NB4 (cell line): ENCODE measurements at places on chromosomes 4 and X.
A peak's percentile ranks its signal among the peaks of the same experiment; 100 is the strongest.

DNA sequence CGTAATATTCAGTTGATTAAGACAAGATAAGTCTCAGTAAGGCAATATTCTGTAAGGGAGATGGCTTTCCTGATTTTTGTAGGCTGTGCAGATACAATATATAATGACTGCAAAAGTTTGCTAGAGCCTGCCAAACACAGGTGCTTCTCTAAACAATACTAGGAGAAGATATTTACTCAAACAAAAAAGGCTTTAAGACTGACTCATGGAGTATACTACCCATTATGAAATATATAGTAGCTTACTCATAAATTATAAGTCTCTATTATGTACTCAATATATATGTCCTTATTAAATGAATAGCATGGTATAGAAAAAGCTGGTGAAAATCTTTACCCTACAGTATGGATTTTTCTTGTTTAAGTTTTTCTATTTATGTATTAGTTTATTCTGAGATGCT is 93.2 kb upstream of the IL15 start:
- DNase-seq: no peak

- peak; percentile 78 for DNase-seq
Measured at GRCh38 chrX:15988661-15989603, 134.3 kb upstream of the AP1S2 start.

DNA sequence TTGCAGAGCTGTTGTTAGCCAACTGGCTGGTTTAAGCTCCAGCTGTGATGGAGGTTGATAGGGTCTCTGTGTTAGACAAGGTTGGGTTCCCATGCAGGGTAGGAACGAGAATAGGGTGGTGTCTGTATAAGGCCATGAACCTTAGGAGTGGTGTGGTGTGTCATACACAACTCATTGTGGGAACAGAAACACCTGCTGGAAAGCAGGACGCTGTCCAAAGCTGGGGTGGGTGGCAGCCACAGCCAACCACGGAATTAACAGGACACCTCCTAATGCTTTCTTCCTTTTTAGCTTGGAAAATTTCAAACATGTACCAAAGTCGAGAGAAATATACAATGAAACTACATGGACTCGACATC is 94.4 kb downstream of the ARHGAP10 start:
- no peak for DNase-seq

- DNase-seq: no peak
Measured at GRCh38 chrX:10545882-10546281, 74.5 kb downstream of the MID1 start.

- DNase-seq: no peak
Measured at GRCh38 chr4:14446311-14446710, 556.0 kb upstream of the CPEB2 start.

DNA sequence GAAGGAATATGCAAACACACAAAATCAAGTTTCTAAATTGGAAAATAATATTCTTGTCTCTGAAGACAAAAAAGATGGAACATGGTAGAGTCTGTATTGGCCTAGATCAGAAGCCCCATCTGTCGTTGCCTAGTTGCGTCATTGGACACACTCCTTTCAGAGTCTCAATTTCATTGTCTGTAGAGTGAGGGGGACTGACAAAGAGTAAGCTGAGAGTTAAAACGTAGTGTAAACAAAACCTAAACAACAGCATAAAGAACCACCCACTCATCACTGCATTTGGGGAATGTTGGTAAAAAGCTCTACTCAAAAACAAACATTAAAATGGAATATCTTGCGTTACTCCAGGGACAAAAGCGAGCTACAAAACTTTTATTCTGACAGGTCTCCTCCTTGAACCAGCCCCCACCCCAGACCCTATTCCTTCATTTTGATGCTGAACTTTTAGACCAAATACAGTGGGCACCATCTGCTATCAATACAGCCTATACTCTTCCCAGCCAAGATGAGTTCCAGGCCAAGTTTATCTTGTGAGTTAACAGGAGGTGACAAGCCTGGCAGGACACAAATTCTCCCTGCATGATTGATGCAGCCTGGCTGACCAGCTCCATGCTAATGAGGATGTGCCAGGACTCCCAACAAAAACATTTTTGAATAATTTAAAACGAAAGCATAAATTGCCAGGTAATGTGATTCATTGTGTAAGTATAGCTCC is 125.2 kb downstream of the COL25A1 start:
- DNase-seq: no peak

- DNase-seq: no peak
Measured at GRCh38 chr4:3387154-3387942, 54.4 kb upstream of the HGFAC start.

GRCh38 chr4:165909947-165910346 is 36.9 kb downstream of the TLL1 start:
- no peak for DNase-seq

GRCh38 chr4:146458594-146458993 is 63.1 kb downstream of the SLC10A7 start:
- peak; percentile 9 for DNase-seq

DNA sequence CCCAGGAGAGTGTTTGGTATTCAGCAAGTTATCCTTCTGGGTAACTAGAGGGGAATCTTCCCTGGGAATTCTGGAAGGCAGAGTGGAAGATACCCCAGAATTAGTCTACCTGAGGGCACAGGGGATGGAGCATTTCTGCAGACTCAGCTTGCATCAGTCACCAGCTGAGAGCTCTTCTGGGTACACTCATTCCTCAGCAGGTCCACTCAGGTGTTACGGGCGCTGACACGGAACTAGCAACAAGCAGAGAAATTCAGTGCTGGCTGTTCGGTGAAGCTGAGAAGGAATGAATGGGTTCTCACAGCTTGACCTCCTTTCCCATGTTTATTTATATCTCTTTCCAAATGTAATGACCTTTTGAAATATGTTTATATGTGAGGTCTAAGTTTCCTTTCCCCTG is 106.0 kb upstream of the PNPLA4 start:
- no peak for DNase-seq

DNA sequence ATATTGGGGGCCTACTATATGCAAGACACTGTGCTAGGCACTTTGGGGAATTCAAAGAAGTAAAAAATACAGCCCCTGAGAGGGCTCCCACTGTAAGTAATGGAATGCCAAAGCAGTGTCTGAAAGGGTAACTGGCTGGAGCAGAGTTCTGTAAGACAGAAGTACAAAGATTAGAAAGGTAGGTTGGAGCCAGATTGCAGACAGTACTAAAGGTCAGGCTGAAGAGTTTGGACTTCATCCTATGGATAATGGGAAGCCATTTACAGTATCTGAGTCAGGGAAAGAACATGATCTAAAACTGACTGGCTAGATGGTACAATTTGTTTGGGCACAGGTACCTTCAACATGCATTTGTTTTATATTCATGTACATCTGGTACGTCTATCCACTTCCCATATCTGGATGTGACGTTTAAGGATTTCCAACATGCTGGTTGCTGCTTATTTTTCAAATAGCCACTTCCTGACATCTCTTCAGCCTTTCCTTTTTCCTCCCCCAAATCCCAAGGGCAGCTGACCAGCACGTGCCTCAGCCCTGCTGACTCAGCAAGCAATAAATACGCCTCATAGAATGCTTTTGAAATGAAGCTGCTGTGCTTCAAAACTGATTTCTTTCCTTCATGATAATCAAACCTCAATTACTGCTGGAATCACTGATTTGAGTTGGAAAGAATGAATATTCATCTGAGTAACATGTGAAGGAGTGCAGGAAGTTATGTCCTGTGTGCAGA is 9.5 kb downstream of the ENOX2 start:
- no peak for DNase-seq

DNA sequence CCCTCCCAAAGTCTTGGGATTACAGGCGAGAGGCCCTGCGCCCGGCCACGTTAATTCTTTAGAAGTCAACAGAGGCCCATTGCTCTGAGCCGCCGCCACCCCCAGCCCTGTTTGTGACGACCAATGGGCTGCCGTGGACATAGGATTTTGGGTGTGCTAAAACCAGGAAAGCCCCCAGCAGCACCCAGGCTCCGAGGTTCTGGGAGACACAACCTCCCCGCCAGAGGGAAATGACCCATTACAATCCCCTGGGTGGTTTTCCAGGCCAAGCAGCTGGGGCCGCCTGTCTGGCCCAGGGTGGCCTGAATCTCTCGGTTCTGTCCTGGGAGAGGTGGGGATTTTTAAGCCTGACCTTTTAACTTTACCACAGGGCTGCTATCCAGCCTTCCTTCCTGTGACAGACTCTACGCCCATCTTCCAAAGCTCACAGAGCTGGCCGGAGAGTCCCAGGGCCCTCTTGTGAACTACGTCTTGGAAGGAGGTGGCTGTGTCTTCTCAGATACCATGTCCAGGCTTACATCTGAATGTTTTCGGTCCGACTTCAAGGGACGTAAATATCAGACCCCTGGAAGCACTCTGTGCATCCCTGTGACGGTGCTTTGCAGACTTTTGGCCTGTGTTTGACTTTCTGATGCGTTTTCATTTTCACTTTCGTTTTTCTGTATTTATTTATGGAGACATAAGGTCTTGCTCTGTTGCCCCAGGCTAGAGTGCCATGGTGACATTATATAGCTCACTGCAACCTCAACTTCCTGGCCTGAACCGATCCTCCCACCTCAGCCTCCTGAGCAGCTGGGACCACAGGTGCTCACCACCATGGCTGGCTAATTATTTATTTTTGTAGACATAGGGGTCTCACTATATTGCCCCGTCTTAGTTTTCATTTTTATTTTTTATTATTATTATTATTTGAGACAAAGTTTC is 36.0 kb downstream of the P2RY8 start:
- no peak for DNase-seq

DNA sequence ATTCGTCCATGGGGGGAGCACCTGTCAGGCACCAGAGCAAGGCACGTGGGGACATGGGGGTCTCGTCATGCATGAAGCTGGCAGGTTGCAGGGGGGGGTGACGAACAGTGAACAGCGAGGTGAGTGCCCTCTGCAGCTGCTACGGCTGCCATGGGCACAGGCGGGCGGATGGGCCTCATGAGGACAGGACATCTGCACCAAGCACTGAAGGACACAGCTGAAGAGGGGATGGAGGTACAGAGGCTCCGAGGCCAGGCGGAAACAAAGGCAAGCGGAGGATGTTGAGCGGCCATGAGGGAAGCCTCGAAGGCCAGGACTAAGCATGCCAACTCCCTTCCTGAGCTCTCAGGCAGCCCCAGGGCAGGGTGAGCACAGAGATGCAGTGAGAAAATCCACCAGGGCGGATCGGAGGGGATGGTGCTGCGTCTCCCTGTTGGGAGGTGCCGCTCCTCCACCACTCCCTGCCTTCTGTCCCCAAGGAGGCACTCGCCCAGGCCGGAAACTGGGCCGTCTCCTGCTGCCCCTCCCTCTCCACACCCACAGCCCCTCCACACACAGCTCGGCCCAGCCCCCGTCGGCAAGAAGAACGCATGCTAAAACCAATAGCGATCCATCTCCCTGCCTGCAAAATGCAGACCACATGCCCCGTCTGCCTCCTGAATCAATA is 24.6 kb downstream of the ABLIM2 start:
- no peak for DNase-seq

DNA sequence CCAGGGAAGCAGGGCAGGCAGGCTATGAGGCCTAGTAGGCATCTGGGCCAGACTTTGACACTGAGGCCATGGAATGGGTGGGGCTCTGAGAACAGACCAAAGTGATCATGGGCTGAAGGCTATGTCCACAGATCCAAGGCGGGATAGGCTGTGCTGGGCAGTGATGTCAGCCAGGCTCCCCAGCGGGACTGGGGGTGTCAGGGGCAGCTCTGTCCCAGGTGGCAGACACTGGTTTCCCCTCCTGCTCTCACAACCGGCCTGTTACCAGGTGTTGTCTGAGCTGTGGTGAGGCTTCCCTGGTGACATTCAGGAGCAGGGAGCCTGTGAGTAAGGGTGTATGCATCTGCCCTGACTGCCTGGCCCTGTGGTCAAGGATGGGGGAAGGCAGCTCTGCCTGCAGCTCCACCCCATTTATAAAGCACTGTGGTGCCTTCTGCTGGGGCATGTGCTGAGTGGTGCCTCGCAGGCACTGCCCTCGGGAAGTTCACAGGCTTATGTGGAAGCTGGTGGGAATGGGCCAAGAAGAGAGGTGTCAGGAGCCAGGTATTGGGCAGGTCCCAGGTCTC is 2.9 kb downstream of the IL9R start:
- DNase-seq: no peak

DNA sequence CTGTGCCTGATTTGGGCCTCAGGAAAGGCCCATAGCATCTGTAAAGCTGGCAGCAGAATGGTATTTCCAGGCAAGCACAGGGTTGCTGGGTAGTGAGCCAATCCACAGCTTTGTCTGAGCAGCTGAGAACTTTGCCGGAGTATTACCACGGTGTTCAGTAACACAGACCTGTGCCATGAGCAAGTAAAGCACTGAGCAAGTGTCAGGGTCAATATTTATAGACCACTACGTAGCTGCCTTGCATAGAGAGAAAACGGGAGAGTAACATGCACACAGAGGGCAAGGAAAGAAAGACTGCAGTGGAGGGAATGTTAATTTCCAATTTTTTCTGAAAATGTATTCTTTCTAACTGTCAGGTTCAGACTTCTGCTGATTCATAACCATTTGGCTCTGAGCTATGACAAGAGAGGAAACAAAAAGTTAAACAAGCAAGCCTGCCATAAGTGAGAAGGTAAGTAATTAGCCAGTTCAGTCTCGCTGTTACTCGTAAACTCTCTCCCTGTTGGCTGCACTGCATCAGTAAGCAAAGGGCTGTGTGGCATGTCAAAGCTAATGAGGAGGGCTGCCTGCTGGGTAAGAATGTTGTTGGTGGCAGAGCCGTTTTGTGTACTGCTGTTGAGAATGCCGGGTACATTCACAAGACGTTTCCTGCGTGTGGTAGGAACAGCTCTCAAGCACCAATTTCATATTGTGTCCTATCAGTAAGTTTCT is 238.1 kb downstream of the BMPR1B start:
- DNase-seq: no peak

GRCh38 chrX:43277879-43278278 is 378.2 kb upstream of the MAOA start:
- DNase-seq: no peak

- DNase-seq: no peak
Measured at GRCh38 chr4:129240816-129241215, 144.9 kb downstream of the C4orf33 start.

GRCh38 chrX:109826954-109827708 is 94.1 kb upstream of the ACSL4 start:
- no peak for DNase-seq

DNA sequence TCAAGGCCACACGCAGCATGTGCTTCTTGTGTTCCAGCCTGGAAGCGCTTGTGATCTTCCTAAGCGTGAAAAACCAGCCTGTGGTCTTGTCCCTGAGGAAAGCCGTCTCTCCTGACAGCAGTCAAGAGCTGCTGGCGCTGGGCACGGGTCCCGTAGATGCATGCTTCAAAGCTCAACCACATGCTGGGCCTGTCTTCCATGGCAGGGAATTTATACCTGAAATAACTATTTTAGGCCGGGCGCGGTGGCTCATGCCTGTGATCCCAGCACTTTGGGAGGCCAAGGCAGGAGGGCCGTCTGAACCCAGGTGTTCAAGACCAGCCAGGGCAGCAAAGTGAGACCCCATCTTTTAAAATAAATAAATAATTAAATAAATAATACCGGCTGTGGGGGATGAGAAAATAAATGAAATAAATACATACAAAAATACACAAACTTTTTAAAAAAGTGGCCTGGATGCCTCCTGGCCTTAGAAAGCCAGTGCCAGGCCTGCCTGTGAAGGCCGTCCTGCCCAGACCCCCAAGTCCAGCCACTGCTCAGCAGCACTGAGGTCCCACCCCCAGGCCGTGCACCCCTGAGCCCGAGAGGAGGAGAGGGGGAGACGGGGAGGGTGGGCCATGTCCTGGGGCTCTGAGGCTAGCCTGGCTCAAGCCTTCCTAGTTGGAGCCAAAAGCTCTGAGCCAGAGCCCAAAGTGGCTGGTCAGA is 10.4 kb downstream of the LRPAP1 start:
- DNase-seq: no peak
